IMR-90 (cell line): ENCODE measurements at places on chromosomes 5 and 9.
A peak's percentile ranks its signal among the peaks of the same experiment; 100 is the strongest.

DNA sequence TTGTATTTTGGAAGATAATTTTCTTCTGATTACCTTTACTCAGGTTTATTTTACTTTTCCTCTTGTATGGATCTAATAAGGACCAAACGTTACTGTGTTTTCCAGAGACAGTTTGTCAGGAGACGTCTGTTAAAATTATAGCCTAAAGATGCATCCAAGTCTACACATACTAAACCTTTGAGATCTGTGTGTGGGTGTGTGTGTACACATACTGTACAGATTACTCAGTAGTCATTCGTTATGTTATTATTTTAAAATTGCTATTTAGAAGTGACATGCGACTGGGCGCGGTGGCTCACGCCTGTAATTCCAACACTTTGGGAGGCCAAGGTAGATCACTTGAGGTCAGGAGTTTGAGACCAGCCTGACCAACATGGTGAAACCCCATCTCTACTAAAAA lies 51.6 kb upstream of the CNTLN start:
- peak; percentile 51 for DNase-seq
- no peaks in the 10 kb centered on the region; the same call in 1 of the 2 replicates for H3K4me1 ChIP-seq
- H3K27ac ChIP-seq = no peak overlapping the region
- H3K36me3 ChIP-seq = no peaks in the 10 kb centered on the region

DNA sequence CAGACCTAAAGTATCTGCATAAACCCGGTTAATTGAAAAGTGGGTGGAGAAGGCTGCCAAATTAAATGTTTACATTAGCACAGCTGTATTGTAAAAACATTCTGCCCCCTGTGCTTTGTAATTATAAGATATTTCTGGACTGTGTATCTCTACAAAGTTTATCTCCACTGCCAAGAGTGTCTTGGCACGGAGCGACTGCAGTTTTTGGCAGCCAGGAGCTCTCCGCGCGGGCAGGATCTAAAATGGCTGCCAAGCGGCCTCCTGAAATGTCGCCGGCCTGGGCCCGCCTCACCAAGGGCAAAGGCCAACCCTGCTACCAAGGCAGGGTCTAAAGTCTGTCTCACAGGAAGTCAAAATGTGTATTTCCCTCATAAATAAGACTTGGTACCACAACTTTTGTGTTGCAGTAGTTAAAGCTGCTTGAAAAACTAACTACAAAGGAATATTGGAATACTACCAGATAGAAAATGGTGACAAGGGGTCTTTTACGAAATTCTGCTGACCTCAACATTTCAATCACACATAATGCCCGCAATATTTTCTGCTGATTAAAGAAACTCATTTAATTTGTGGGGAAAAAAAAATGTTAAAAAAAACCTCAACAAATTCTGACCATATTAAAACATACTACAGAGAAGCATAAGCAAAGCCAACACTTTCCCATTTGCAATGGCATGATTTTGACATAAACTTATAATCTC lies 110.4 kb downstream of the NFIB start:
- DNase-seq = no peak
- H3K4me1 ChIP-seq = no peaks in the 10 kb centered on the region
- H3K27me3 ChIP-seq = no peaks in the 10 kb centered on the region
- no peak overlapping the region for H3K27ac ChIP-seq
- no peak overlapping the region for H3K4me3 ChIP-seq

- DNase-seq = no peak
- peak overlapping the region; percentile 17; the same call in 1 of the 2 replicates for H3K27ac ChIP-seq
- no peaks in the 10 kb centered on the region for H3K27me3 ChIP-seq
- no peak overlapping the region for H3K4me3 ChIP-seq
- H3K36me3 ChIP-seq = no peaks in the 10 kb centered on the region
Observed at GRCh38 chr5:143758015-143758414, 53.9 kb upstream of the HMHB1 start.

GRCh38 chr5:143641549-143642355 lies 170.2 kb upstream of the HMHB1 start:
- H3K27me3 ChIP-seq = no peaks in the 10 kb centered on the region
- peak; percentile 82 for DNase-seq
- H3K36me3 ChIP-seq = no peaks in the 10 kb centered on the region
- H3K4me3 ChIP-seq = no peak overlapping the region
- H3K27ac ChIP-seq = no peak overlapping the region

GRCh38 chr5:166398131-166398530 lies 1893.3 kb upstream of the WWC1 start:
- DNase-seq = no peak
- H3K27me3 ChIP-seq = no peaks in the 10 kb centered on the region
- H3K4me1 ChIP-seq = no peaks in the 10 kb centered on the region
- no peak overlapping the region for H3K4me3 ChIP-seq
- no peaks in the 10 kb centered on the region for H3K36me3 ChIP-seq

GRCh38 chr9:32716955-32717543 lies 66.3 kb upstream of the TMEM215 start:
- H3K36me3 ChIP-seq = no peaks in the 10 kb centered on the region
- H3K4me1 ChIP-seq = no peaks in the 10 kb centered on the region
- no peak for DNase-seq
- no peaks in the 10 kb centered on the region for H3K27me3 ChIP-seq
- H3K4me3 ChIP-seq = no peak overlapping the region
- H3K27ac ChIP-seq = no peak overlapping the region

DNA sequence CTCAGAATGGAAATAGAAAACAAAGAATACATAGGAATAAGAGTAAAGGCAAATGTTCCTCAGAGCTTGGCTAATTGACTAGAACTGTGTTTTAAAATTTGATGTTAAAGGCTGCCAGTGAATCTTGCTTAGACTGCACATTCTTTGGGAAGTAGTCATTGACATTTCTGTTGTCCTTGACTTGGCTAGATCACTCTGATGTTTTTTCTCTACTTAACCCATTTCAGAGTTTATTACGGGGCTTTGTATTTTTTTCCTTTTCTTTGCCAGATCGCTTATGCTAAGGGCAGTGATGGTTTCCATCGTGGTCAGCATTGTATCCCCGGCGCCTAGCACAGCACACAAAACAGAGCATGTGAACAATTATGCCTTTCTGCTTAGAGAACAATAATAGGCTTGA lies 1126.7 kb upstream of the CDH9 start:
- H3K27ac ChIP-seq = no peak overlapping the region
- no peaks in the 10 kb centered on the region for H3K36me3 ChIP-seq
- no peak for DNase-seq
- H3K4me1 ChIP-seq = no peaks in the 10 kb centered on the region
- H3K4me3 ChIP-seq = no peak overlapping the region
- H3K27me3 ChIP-seq = no peaks in the 10 kb centered on the region

GRCh38 chr5:131221008-131221703 lies 42.7 kb upstream of the CDC42SE2 start:
- DNase-seq = no peak
- H3K36me3 ChIP-seq = no peaks in the 10 kb centered on the region
- no peaks in the 10 kb centered on the region for H3K27me3 ChIP-seq
- no peak overlapping the region for H3K4me3 ChIP-seq

DNA sequence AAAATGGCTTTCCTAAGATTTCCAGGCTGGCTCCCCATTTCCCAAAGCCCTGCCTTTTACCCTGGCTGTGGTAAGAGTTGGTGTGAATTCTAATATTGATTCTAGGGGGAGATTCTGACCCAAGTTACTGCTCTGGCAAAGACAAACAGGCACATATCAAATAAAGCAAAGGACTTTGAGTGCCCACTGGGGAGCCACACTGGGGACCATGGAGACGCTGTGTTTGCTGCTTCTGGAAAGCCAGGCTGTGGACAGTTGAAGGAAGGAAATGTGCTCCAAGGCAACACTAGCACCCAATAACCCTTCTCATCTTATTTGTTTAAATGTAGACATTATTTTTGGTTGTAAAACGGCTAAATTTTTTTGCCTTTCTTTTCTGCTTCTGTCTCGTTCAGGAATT lies 78.7 kb downstream of the SNCAIP start:
- H3K27ac ChIP-seq = no peak overlapping the region
- no peaks in the 10 kb centered on the region; the same call in 1 of the 2 replicates for H3K36me3 ChIP-seq
- no peaks in the 10 kb centered on the region for H3K27me3 ChIP-seq
- H3K4me1 ChIP-seq = peaks cover 8% of the 10 kb centered on the region
- no peak overlapping the region for H3K4me3 ChIP-seq

- H3K36me3 ChIP-seq = no peaks in the 10 kb centered on the region
- H3K4me1 ChIP-seq = 0 out of 2 replicates have a peak, but pooled peaks cover 2% of the 10 kb centered on the region
- no peak overlapping the region for H3K27ac ChIP-seq
- H3K27me3 ChIP-seq = no peaks in the 10 kb centered on the region; the same call in 1 of the 2 replicates
Observed at GRCh38 chr5:95448789-95449188, 57.6 kb downstream of the FAM81B start.

- H3K27me3 ChIP-seq = no peaks in the 10 kb centered on the region
- H3K4me3 ChIP-seq = no peak overlapping the region
- DNase-seq = peak; percentile 18
- H3K27ac ChIP-seq = no peak overlapping the region
Observed at GRCh38 chr5:31047621-31048020, 145.9 kb upstream of the CDH6 start.

- H3K27ac ChIP-seq = no peak overlapping the region
- H3K27me3 ChIP-seq = no peaks in the 10 kb centered on the region
- no peak overlapping the region for H3K4me3 ChIP-seq
- no peaks in the 10 kb centered on the region for H3K36me3 ChIP-seq
- peak; percentile 76 for DNase-seq
Observed at GRCh38 chr5:157335534-157336422, 69.9 kb downstream of the CYFIP2 start.
